ENCODE measurements at places on chromosomes 3 and 15.

- DNase-seq, result no peak
Measured at GRCh38 chr15:66956672-66957430, 108.6 kb upstream of the SMAD3 start.

DNA sequence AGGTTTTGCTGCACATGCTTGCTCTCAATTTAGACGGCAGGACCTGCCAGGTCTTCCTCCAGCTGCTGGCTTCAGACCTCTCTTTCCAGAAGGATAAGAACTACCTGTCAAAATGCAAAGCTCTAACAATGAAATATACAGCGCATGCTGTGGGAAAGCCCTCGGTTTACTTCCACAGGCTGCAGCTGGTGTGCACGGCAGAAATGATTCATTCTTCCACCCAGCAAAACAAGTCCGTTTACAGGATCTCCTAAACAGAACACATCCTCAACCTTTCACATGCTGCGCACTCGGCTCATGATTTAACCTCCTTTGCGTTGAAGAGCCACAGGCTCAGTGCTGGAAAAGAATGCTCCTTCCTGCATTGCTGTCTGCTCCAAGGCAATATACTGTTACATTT lies 92.4 kb upstream of the WNT5A start:
- DNase-seq, result no peak

GRCh38 chr15:61070111-61070901 lies 158.8 kb downstream of the RORA start:
- DNase-seq, result no peak

GRCh38 chr3:56761887-56762651 lies 39.7 kb downstream of the ARHGEF3 start:
- DNase-seq, result peak; percentile 86

DNA sequence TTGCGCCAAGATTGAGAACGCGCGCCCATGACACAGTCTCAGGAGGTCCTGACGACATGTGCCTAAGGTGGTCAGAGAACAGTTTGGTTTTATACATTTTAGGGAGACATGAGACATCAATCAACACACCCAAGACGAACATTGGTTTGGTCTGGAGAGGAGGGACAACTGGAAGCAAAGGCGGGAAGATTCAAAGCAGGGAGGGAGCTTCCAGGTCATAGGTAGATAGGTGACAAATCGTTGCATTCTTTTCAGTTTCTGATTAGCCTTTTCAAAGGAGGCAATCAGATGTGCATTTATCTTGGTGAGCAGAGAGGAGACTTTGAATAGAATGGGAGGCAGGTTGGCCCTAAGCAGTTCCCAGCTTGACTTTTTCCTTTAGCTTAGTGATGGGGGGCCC lies 828.4 kb upstream of the DPPA4 start:
- DNase-seq, result no peak

GRCh38 chr3:128787256-128788253 lies 61.6 kb downstream of the RAB7A start:
- peak; percentile 59 for DNase-seq

DNA sequence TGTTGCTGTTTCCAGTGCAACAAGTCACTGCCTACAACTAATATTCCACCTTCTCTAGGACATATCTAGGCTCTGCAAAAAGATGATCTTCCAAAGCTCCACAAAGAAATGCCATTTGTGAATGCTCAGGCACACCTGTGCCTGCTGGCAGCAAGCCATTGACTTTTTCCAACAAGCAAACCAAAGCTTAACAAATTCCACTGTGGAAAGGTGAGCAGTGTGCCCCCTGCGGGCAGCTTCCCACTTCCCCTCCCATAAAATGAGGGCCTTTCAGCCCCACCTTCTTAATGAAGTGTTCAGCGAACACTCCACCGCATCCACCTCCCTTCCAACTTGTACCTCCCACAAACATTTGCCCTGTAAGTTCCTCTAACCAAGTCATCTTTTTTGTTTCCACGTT lies 157.5 kb upstream of the SLC24A5 start:
- DNase-seq, result no peak

DNA sequence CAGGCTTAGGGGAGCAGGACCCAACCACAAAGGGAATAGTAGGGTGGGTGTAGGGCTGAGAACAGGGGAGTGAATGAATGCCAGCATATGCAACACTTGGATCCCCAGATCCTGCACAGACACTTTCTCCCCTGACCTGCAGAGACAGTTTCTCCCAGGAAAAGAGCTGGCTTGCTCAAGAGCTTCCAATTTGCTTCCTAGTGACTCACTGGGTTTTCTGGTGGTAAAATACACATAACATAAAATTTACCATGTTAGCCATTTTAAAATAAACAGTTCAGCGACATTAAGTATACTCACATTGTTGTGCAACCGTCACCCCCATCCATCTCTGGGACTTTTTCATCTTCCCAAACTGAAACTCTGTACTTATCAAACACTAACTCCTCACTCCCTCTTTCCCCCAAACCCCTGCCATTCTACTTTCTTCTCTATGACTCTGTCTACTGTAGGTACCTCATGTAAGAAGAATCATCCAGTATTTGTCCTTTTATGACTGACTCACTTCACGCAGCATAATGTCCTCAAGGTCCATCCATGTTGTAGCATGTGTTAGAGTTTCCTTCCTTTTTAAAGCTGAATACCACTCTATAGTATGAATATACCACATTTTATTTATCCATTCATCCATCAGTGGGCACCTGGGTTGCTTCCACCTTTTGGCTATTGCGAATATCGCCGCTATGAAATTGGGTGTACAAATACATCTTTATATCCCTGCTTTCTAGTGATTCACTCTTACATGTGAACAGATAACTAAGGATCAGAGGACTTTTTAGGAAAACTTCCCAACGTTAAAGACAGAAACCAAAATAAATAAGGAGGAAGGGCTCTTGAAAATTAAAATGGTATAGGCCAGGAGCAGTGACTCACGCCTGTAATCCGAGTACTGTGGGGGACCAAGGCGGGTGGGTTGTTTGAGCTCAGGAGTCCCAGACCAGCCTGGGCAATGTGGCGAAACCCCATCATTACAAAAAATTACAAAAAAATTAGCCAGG lies 95.6 kb upstream of the TJP1 start:
- peak; percentile 42 for DNase-seq

DNA sequence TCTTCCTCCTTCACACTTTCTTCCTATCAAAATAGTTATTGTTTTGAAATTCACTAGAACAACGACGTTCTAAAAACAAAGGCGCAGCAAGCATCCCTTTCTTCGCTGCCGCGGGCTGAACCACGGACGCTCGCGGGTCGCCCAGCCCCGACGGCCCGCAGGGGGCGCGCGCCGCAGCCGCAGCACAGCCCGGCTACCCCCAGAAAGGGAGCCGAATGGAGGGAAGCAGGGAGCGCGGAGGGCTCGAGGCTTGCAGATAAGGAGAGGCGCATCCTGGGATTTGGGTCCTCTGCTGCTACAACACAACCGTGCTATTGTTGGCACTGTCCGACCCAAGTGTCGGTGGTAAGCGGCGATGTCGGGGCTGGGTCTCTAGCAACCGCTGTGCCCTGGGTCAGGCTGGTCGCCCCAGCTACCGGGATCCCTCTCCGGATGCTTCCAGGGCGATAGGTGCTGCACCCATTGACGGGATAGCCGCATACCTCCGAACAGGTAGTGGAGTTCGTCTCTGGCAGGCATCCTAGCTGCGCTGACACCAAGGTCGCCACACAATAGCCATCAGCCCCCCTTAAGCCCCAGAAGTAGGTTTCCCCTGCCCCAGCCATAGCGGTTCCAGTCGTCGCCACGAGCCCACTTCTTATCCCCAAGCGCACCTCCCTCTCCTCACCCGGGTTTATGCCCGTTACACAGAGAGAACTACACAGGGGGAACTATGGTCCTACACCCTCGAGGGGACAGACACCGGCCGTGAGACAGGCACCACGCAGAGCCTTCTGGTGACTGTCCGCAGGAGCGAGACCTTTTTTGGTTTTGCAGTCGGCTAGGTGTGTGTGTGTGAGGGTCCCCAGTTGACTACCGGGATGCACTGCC lies 6.0 kb downstream of the ONECUT1 start:
- DNase-seq, result no peak

DNA sequence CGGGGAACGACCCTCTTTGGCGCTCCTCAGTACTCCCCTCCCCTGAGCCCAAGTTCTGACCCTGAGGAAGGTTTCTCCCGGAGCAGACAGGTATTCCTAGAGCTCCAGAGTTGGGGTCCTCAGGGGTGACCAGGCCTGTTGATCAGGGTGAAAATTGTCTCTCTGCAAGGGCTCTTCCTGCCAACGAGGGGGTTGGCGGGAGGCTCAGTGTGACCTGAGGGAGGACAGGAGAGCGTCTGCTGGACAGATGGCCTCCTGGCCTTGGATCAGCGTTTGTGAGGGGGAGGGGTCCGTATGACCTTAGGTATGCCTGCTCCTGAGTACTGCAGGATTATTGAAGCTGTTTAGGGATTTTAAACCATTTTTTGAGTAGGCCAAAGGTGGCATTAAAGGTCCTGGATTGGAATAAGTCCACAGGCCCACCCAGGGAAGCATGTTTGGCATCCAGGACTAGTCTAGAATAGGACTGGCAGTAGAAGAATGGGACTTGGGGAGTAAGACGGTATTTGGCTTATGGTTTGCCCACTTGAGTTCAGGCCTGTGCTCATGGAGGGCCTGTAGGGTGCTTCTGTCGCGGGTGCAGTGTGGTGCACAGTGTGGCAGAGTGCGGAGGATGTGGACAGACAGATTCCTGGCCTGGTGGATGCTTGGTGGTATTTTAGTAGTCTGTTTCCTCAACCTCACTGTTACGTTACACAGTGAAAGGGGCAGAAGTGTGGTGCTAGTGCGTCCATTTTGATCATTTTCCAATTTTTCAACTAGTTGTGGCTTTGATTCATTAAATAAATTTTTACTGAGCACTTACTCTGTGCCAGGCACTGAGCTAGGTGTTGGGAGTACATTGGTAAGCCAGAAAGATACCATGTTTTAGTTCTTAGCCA lies 959 bp downstream of the ZNF592 start:
- peak; percentile 34 for DNase-seq

- DNase-seq, result no peak
Measured at GRCh38 chr3:181921220-181921619, 209.5 kb downstream of the SOX2 start.

- DNase-seq, result peak; percentile 66
Measured at GRCh38 chr3:115248274-115248673, 101.2 kb upstream of the ZBTB20 start.

DNA sequence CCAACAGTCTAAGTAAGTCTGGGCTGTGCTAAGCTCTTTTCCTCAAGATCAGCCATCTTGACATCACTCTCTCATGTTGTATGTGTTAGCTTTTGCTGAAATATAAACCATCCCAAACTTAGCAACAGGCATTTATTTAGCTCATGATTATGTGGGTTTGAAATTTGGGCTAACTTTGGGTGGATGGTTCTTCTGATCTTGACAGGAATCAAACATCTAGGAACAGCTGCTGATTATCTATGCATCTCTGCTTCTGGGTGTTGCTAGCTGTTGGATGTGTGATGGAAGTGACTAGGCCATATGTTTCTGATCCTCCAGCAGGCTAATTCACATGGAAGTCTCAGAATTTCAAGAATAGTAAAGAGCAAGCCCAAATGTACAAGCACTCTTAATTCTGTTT lies 615.2 kb upstream of the TGFBR2 start:
- no peak for DNase-seq

GRCh38 chr15:83283138-83283812 lies 1.2 kb downstream of the BNC1 start:
- no peak for DNase-seq

- peak; percentile 4 for DNase-seq
Measured at GRCh38 chr15:89450076-89451006, 46.0 kb downstream of the RHCG start.

DNA sequence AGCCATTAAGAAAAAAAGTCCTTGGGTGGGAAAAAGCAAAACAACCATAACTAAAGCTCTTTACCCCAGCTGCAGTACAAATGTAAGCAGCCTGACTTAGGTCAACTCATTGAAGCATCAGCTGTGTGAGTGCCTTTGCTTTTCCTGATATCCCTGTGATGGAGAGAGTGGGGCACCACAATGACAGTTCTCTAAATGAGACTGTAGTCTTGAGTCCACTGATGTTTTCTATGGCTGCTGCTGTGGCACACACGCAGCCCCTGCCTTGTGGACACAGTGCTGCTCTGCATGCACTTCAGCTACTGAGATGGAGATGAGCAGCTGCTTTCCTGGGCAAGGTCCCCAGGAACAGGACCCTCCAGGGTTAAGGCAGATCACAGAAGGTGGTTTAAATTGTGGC lies 173.2 kb downstream of the KCNAB1 start:
- DNase-seq, result no peak

- no peak for DNase-seq
Measured at GRCh38 chr3:46851364-46852333, 11.6 kb downstream of the MYL3 start.

DNA sequence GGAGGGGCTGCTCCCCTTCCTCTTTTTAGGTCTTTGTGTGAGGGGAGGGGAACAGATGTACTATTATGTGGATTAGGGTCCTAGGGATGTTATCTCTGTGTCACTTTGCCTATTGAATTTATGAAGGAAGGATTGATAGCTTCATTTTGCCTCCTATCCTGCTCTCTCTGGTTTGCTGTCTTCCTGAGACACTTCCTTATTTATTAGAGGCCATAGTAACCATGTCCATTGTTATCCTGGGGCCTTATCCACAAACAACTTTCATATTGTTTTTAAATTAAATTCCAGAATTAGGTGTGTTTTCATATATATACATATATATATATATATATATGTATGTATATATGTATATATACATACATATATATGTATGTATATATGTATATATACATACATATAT lies 83.2 kb upstream of the LRRFIP2 start:
- no peak for DNase-seq

GRCh38 chr3:51670053-51670822 lies 814 bp upstream of the TEX264 start:
- no peak for DNase-seq

DNA sequence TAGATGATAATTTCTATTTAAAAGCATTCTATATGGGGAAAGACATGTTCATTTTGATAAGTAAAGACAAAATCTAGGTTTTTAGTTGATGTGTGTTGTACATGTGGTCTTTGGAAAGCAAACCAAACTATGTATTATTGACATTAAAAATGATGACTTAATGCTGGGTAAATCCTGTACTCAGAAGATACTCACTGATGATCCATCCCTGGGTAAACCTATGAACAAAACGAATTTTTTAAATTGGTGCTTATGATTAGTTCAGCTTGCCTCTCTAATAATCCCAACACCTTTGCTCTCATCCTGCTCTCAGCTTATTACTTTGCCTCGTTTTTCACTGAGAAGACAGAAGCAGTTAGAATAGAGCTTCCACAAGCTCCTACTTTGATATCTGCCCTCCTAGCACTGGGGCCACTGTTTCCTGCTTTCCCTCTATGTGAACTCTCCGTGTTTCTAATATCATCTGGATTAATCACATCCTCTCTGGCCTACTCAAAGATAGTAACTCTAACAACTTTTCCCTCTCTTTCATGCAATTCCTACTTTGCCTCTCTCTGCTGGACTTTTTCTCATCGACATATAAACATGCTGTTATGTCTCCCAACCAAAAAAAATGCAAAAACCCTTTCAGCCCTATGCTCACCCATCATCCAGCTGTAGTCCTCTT lies 29.3 kb downstream of the RARRES1 start:
- DNase-seq, result peak; percentile 84

- DNase-seq, result no peak
Measured at GRCh38 chr15:64453689-64454037, 6.7 kb upstream of the ZNF609 start.

- DNase-seq, result peak; percentile 60
Measured at GRCh38 chr3:169170456-169170855, 493.1 kb downstream of the MECOM start.
